ENCODE measurements at places on chromosomes 1 and 21. TPM values are rescaled to one million over a fixed set of nuclear protein-coding genes. Genes with fewer than 3 reads are reported as not detected.

SELL gene
- total RNA-seq: 0.55 TPM

PLEKHN1 gene
- total RNA-seq: not detected

CRNN gene
- total RNA-seq: not detected

SPATA1 gene
- total RNA-seq: 0.83 TPM

TGFB2 gene
- total RNA-seq: 6.3 TPM

LCE1A gene
- total RNA-seq: not detected

RRP15 gene
- 8.0 TPM for total RNA-seq

PIAS3 gene
- total RNA-seq: 37.9 TPM

DHCR24 gene
- 8.3 TPM for total RNA-seq

PPFIA4 gene
- total RNA-seq: 1.1 TPM

BACE2 gene
- 52.8 TPM for total RNA-seq

LCE1B gene
- total RNA-seq: not detected

VCAM1 gene
- 6.7 TPM for total RNA-seq

GJA5 gene
- 2.4 TPM for total RNA-seq

GJA8 gene
- total RNA-seq: not detected

DMBX1 gene
- not detected for total RNA-seq

LYPD8 gene
- 1.1 TPM for total RNA-seq

RNU1-1 gene
- total RNA-seq: under 0.01 TPM

VWA1 gene
- total RNA-seq: 107 TPM

RHD gene
- total RNA-seq: not detected

All from sigmoid colon (tissue), 7 donors.